T-helper 22 cell (primary cell): ENCODE measurements at places on chromosomes 3 and 15.

DNA sequence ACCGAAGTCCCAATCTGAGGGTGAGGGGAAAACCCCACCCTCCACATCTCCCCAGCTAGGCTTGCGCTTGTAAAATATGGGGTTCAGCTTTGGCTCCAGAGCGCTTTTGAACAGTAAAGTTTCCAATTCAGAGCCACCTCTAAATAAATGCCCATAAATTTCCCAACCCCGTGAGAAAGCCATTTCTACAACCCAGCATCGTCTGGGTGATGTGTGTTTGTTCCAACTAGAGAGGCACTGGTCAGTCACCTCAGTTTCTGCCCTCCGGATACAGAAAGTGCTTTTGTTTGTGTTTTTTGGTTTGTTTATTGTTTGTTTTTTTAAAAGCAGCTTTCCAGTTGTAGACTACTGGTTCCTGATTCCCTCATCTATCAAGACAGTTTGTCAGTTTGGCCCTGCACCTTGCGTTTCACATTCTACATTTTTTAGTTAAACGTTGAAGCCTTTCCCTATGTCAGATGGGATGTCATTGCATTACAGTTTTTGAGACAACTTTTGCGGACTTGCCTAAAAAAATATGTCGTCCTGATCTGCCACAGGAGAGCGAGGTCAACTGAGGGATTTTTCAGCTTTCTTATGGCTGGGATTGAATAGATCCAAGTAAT is 15.0 kb upstream of the SOX2 start:
- no peak for DNase-seq

GRCh38 chr15:48355377-48355776 is 24.1 kb downstream of the DUT start:
- DNase-seq: no peak

- DNase-seq: no peak
Observed at GRCh38 chr3:127072971-127073783, 90.3 kb downstream of the PLXNA1 start.

DNA sequence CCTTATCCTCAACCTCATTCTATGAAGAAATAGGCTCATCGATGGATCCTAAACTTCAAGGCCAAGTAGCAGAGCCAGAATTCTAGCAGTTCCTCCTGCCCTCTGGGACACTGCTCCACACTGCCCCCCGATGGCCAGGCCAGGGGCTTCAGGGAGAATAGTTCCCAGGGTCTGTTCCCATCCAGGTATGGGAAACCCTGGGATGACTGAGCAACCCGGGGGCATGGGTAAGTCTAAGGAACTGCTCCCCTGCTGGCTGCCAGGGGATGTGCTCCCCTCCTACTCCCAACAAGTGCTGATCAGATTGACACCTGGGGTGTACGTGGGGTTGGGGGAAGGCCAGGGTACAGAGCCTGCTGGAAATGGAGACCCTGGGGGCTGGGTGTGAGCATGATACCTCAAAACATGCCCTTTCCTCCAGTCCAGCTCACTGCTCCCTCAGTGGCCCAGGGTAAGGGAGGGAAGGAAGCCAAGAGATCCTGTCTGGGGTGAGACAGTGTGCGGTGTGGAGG is 7.6 kb downstream of the ULK3 start:
- DNase-seq: no peak

- no peak for DNase-seq
Observed at GRCh38 chr3:139355891-139356290, 12.1 kb downstream of the MRPS22 start.

DNA sequence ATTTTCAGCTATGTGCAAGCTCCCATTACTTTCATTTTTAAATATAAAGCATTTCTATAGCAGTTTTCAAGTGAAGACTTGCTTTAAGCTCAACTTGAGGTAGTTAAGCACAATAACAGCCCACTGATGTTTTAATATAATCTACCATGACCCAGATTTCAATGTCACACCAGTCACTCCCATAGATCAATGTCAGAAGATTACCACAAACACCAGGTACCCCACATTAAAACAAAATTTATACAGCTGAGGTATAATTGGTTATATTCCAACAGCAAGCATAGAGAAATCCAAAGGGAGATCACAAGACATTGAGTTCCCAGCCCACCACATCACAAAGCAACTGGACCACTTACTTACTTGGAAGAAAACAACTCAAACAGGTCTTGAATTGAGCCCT is 22.8 kb downstream of the GTPBP8 start:
- DNase-seq: no peak

- no peak for DNase-seq
Observed at GRCh38 chr3:149968216-149968615, 2.5 kb downstream of the PFN2 start.

DNA sequence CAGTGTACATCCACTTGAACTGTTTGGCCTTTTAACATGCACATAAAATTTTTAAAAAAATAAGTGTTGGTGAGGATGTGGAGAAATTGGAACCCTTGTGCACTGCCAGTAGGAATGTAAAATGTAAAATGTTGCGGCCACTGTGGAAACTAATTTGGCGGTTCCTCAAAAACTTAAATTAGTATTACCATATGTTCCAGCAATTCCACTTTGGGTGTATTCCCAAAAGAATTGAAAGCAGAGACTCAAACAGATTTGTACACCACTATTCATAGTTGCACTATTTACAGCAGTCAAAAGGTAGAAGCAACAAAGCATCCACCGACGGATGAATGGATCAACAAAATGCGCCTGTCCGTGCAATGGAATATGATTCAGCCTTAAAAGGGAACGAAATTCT is 55.2 kb upstream of the SEC61A1 start:
- DNase-seq: no peak

DNA sequence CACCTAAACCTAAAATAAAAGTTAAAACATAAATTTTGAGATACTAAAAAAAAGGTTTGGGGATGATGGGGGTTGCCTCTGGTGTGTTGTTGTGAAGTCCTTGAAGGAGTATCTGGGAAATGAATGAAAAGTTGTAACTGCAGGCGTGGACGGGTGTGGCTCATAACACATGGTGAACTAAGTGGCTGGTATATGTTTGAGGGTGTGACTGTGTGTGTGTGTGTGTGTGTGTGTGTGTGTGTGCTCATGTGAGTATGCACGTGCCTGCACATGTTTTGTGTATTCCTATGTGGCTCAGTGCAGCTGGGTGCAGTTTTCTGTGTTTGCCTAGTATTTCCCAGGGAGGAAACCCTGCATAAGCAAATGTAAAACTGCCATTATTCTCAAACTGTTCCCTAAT is 229.9 kb upstream of the TRIM42 start:
- DNase-seq: no peak

DNA sequence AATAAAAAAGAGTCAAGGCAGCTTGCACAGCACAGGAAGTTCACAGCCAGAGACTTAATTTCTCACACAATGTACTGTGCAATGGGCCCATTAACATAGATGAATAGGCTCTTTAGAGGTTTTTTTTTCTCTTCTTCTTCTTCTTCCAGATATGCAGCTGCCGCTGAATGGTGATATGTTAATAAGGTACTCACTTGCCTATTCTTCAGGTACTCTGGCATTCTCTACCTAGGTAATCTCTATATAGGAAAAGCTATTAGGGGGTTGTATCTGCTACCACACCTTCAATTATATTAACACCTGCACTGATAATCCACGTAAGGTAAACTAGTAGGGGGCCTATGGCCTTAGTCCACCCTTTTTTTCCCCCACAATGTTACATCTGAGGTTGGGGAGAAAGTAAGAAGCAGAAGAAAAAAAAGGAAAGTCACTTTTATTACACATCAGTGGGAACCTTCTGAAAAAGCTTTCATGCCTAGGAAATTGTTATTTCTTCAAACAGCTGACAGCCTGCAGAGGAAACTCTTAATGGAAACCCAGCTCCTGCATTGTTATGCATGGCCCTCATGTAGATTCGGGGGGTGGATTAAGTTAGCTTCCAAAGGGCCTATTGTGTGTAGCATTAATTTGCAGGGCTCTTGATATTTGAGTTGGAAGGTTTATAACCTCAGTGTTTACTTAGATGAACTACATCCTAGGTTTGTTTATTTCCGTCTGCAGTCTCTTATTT is 525.5 kb downstream of the ZIC1 start:
- no peak for DNase-seq

DNA sequence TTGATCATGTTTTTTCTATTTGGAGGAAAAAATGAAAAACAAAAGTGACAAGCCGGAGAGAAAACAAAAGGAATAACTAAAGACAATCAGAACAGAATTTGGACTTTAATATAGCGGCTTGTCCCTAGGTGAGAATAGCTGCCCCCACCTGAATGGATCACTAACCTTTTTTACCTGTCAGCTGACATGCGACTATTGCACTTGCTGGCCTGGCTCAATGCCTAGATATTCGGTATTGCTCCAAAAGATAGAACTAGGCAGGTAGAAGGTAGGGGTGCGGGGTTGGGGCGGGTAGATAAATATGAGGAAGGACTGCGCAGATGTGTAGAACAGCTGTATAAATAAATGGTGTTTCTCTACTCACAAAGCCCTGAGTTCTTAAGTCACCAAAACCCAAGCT is 650 bp upstream of the MORC1 start:
- no peak for DNase-seq

DNA sequence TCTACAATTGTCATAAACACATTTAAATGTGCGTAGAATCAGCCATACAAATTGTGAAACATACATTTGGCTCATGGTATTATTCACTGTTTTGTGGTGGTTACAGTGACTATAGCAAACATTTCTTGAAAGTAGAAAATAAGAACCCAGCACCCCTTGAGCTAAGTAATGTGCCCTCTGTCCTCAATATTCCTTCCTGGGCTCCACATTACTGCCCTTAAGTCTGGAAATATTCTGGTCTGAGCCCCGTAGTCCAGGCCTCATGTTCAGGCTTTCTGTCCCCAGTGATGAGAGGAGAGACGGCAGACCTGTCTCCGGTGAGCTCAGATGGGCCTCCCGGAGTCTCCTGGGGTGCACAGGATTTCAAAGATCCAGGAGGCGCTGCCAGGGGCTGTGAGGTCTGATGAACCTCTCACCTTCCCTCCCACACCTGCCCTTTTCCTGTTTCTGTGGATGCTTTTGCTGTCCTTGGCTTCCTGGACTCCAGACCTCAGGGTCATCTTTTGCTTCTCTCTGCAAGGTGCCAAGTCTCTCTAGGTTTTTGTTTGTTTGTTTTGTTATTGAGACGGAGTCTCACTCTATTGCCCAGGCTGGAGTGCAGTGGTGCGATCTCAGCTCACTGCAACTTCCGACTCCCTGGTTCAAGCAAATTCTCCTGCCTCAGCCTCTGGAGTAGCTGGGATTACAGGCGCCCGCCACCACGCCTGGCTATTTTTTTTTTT is 8.8 kb upstream of the MUC20 start:
- DNase-seq: no peak

- no peak for DNase-seq
Observed at GRCh38 chr15:41443275-41443674, 26.4 kb downstream of the RTF1 start.

DNA sequence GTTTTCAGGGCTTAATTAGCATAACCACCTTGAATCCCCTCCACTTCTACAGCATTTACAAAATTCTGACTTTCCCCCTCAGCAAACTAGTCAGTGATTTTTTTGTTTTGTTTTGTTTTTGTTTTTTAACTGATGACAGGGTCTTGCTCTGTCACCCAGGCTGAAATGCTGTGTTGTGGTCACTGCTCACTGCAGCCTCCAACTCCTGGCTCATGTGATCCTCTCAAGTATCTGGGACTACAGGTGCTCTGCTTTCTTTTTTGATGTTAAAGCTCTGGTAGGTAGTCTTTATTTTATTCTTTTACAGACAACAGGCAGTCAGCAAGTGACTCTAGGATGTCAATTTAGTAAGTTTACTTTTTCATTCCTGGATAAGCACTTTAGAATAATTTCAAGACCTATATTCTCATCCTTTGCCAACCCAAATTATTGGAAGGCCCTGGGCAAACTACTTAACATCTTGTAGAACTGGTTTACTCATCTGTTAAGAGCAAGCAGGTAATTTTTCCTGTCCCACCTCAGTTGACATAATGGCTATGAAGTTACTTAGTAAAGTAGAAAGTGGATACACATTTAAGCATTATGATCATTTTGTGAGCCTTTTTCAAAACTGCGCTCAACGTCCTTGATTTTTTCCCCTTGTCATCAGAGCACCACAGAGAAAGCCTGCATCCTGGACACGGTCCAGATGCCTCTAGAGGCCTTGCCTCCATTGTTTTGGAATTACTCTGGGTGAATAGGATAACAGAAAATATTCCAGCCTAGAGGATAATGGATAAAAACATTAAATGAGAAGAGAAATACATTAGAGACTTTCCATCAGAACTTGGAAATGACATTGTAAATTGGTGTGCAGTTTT is 69.9 kb upstream of the NDUFB4 start:
- DNase-seq: no peak

- DNase-seq: no peak
Observed at GRCh38 chr3:14623569-14624051, 28.0 kb upstream of the CCDC174 start.

GRCh38 chr3:196016059-196016458 is 65.8 kb downstream of the TFRC start:
- DNase-seq: no peak

DNA sequence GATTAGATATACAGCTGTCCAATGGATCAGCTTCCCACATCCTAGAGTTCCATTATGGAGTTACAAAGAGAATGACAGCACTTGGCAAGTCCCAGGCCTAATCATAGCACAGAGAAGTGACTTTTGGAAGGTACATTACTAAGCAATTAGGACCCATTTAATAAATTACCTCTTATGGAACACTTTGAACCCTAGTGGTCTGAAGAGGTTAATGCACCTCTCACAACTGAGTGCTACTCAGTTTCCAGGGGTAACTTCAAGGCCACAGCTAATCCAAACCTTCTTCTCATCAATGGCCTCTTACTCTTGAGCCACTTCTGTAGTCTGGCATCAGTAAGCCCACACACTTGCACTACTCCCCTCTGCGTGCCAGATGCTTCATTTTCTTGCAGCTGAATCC is 34.9 kb upstream of the MEIS2 start:
- no peak for DNase-seq

GRCh38 chr3:187967993-187968392 is 186.0 kb upstream of the LPP start:
- no peak for DNase-seq

DNA sequence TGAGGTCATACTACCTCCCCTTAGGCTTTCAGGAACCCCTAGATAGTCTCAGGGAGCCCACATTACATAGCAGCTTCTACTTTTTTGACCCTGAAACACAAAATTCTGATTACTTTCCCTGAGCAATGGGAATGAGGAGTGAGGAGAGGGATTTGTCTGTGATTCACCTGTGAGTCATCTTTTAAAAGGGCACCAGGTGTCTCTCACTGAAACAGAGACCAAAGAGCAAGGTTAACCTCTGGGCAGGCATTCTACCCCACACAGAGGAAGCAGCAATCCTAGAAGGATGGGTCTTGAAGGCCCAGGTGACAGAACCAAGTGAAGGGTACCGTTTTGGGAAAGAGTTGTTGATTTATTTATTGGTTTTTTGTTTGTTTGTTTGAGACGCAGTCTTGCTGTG is 31.1 kb upstream of the UBE2E2 start:
- no peak for DNase-seq

DNA sequence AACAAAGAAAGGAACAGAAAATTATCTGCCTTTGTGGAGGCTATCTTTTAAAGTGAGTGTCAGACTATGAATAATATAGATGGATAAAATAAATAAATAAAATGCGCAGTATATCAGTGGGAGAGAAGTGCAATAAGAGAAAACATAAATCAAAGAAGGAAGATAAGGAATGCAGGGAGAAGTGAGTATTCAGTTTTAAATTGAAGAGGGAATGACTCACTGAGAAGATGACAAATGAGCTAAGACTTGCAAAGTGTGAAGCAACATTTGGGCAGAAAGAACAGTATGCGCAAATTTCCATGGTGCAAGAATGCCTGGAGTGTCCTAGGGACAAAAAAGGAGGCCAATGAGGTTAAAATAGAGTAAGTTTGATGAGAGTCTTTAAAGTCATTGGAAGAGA is 1300.1 kb upstream of the ALCAM start:
- no peak for DNase-seq

- DNase-seq: no peak
Observed at GRCh38 chr3:21751886-21752285, 876 bp upstream of the ZNF385D start.
